Stimulated activated CD4-positive, alpha-beta T cell treated with anti-CD3 and anti-CD28 coated beads, Interleukin-12 subunit alpha, Interleukin-12 subunit beta, amount 100 ng/mL, for 24 hours (primary cell): ENCODE measurements at places on chromosomes 1 and 21.
A peak's percentile ranks its signal among the peaks of the same experiment; 100 is the strongest.

- DNase-seq = peak; percentile 37
These were observed 18.4 kb downstream of the LORICRIN start for GRCh38 chr1:153277852-153278251.

- no peak for DNase-seq
These were observed 35.2 kb downstream of the SLC45A1 start for GRCh38 chr1:8352886-8353785.

DNA sequence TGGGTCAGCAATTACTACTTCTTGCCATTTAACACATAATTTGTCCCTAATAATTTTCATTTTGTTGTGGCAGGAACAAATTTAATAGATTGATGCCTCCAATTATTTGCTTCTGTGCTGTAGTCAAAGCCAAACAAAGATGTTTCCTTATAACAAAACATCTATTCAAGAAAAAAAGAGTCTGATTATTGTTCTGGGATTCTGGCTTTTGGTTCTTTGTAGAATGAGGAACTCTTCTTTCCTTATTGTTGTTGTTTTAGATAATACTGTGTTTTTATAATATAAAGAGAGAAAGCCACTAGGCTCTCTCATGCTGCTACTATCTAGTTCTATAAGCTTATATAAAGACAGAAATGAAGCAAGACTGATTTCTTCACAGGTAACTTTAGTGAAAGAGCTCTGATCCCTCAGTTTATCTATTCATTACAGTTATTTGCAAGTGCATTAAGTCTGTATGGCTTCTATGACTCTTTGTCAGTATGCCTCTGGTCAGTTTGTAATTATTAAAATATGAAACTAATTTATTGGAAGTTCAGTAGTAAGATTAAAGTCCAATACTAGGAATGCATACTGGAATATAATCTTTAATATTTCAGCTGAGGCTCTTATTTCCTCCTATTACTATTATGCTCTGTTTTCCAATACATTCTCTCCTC lies 37.4 kb downstream of the PRKACB start:
- no peak for DNase-seq

- DNase-seq = no peak
These were observed 12.0 kb downstream of the VAV3 start for GRCh38 chr1:107952989-107953388.
